Posterior cingulate gyrus (tissue), 11 donors: ENCODE measurements at places on chromosomes 12 and 14.
A peak's percentile ranks its signal among the peaks of the same experiment; 100 is the strongest.

- DNase-seq, result peak; percentile 90
These were observed at the start of gene BCL2L2 for GRCh38 chr14:23306412-23307145. Gene BCL2L2, plus strand, starts transcription at chr14:23306833. Its CDS starts 935 bp downstream, at chr14:23307768.

- no peak for DNase-seq
These were observed 25.7 kb downstream of the FBXO33 start for GRCh38 chr14:39406560-39406959.

DNA sequence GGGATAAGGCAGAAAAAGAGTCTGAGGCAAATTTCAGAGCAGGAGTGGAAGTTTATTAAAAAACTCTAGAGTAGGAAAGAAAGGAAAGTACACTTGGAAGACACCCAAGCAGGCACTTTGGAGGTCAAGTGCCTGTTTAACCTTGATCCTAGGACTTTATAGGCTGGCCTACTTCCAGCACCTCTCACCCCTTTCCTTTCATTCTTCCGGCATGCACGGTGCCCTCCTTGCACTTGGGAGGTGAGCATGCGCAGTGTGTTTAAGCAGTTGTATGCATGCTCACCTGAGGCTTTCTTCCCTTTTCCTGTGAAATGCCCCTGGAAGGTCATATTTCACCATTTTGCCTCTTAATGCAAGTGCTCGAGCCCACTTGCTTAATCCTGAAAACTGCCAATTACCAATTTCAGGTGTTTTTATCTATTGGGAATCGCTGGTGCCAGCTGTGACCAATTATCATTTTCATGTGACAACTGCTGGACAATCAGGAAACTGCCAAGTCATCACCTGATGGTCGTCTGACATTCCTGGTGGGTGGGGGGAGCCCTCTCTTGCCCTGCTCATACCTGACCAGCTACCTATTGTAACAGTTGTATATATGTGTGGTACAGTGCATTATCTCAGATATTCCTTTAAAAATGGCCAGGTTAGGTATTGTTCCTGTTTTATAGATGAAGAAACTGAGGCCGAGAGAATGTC is 53.5 kb downstream of the SUDS3 start:
- no peak for DNase-seq

DNA sequence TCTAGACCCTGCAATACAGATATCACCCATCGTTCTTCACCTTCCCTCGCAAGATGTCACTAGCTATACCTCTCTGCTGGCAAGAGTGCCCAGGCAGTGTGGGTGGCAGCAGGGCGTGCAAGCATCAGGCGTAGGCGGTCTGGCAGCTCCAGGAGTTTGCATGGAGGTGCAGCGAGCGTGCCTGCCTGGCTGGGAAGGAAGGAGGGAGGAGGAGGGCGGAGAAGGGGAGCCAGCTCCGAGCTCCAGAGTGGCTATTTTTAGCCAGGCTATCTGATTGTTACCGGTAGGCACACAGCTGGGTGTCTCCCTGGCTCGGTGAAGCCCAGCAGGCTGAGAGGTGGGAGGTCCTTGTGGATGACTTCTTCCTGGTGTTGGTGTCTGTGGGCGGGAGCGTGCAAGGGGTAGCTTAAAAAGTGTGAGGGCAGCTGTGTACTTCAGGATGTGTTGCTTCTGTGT is 6.2 kb downstream of the FOXJ2 start:
- DNase-seq, result peak; percentile 53

GRCh38 chr14:60273956-60274355 is 24.9 kb downstream of the PPM1A start:
- DNase-seq, result no peak

GRCh38 chr12:121494093-121494787 is 86.6 kb downstream of the KDM2B start:
- peak; percentile 45 for DNase-seq

DNA sequence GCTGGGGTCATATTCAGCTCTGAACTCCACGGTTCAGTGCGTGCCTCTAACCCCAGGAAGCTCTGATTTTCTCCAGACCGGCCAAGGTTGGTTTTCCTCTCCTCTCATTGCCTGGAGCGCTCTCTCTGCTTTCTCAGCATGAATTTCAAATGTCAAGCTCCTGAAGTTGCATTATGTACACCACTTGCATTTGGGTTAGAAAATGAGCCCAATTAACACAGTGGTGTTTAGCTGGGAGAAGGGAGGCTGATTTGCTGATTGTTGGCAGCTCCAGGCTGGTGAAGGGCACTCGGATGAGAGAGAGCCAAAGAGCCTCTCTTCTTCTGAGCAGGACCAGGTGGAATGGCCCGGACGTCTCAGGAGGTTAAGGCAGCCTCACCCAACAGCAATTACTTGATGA is 570.9 kb downstream of the VRK1 start:
- no peak for DNase-seq
